Hepatocyte (in vitro differentiated cells): ENCODE measurements at places on chromosomes 12 and 14. TPM values are rescaled to one million over a fixed set of nuclear protein-coding genes. Genes with fewer than 3 reads are reported as not detected.

SOAT2 gene
- total RNA-seq, result 18.9 and 21.8 TPM in 2 replicates

EAPP gene
- 42.1 and 49.1 TPM in 2 replicates for total RNA-seq

ADAMTS20 gene
- total RNA-seq, result 0.36 and 1.2 TPM in 2 replicates

STAC3 gene
- total RNA-seq, result 0.23 and 1.1 TPM in 2 replicates

PLEK2 gene
- 4.8 and 5.1 TPM in 2 replicates for total RNA-seq

KLRK1 gene
- total RNA-seq, result not detected in 2 replicates

ACTN1 gene
- total RNA-seq, result 82.2 and 88.0 TPM in 2 replicates

- DNase-seq, result no peak
These were observed 54.0 kb downstream of the PRIMA1 start for GRCh38 chr14:93734086-93734822.

GRCh38 chr14:99539491-99539890, 58.3 kb downstream of the CCNK start:
- no peak for DNase-seq

DNA sequence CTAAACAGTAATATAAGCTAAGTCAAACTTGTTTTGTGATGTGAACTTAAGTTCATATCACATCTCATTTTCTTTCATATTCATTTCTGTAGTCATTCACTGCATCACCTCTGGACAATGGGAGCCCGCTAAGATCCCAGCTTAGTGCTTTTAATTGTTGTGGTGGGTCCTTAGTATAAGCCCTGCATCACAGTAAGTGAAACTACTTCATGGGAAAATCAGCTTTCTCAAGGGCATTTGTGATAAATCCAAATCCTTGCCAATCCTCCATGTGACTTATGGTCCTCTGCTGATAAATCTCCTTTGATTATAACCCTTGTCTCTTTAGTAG, 98.3 kb downstream of the PLEKHA5 start:
- DNase-seq, result no peak

- no peak for DNase-seq
These were observed 904 bp upstream of the MAP4K5 start for GRCh38 chr14:50533241-50533705.

- DNase-seq, result peak; percentile 40
These were observed 87.6 kb downstream of the SLC15A5 start for GRCh38 chr12:16189849-16190248.

- no peak for DNase-seq
These were observed 284.8 kb downstream of the FBXL14 start for GRCh38 chr12:1309613-1310012.

DNA sequence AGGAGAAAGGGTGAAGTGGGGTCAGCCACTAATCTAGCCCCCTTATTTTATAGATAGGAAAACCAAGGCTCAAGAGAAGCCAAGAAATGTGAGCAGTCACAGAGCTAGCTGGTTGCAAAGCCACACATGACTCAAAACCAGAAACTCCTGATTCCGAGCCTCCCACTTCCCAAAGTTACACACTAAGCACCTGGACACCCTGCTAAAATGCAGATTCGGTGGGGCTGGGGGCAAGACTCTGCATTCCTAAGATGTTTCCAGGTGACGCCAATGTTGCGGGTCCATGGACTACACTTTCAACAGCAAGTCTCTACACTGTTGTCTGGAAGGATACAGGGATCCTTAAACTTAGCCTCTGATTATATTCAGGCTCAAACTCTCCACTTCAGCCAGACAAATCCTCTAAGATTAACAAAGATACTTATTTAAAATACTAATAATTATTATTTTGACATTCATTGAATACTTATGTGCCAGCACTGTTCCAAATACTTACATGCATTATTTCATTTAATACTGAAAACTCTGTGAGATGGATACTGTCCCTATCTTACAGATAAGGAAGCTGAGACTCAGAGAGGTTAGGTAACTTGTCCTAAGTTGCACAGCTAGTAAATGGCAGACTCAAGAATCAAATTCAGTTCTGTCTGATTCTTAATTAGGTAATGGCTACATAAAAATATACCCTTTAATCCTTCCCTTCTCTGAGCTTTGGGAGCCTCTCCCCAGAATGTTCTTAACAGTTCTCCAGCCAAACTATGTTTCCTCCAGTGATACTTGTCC, 81.4 kb downstream of the CRACR2A start:
- no peak for DNase-seq

GRCh38 chr14:70077720-70078119, 111.0 kb downstream of the SLC8A3 start:
- DNase-seq, result no peak

- DNase-seq, result no peak
These were observed 107.3 kb downstream of the SLC38A4 start for GRCh38 chr12:46718495-46718894.

DNA sequence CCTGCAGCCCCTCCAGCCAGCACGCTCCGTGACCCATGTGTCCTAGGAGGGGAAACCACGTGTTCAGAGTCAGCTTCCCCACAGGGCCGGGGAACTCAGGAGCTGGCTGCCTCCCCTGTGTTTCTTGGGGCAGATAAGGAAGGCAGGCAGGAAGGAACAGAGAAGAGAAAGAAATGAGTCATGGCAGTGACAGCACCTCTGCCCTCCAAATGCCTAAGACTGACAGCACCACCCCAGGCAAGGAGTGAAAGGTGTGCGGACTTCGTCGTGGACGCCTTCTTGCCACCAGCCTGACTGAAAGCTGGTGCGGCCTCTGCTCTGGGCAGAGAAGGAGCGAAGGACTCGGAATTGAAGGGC, 167.0 kb upstream of the FKBP4 start:
- no peak for DNase-seq

DNA sequence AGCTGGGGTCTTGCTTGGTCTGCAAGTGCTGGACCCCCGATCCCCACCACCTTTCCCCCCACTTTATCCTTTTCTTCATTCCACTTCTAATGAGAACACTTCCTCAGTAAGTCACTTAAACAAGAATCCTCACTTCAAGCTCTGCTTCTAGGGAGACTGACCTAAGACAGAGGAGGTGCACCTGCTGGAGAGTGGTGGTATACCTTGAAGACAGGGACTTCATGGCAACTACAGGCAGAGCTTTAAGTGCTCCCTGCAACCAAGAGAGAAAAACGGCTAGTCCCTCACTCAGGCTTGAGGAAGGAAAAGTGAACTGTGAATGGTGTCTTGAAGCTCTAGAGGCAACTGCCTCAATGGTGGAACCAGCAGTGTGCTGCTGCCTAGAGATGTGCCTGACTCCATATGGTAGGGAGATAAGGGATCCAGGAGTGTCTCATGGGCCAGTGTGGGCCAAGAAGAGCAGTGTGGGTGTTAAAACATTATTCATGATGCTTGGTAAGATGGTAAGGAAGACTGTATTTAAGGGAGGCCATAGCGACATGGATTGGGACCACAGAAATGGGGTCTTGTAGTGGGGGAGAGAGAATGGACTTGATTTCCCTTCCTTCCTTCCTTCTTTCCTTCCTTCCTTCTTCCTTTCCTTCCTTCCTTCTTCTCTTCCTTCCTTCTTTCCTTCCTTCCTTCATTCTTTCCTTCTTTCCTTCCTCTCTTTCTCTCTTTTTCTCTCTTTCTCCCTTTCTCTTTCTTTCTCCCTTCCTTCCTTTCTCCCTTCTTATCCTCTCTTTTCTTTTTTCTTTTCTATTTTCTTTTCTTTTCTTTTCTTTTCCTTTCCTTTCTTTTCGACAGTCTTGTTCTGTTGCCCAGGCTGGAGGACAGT, 96.2 kb upstream of the NAP1L1 start:
- no peak for DNase-seq

GRCh38 chr14:102057480-102058114, 29.2 kb downstream of the HSP90AA1 start:
- DNase-seq, result no peak

DNA sequence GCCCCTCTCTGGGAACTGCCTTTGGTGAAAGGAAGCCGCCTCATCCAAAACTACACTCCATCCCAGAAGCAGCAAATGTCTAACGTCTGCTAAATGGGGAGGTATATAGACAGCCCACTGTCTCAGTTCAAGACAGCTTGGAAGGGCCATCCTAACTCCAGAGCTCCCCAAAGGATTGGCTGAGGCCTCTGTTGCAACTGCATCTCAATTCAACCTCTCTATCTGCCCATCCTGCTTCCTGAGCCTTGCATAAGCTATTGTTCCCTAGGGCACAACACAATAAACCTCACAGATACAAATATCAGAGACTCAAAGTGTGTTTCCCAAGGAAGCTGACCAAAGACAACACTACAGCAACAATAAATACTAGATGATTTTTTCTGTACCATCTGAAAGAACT, 495.2 kb upstream of the SOX5 start:
- no peak for DNase-seq
